Cerebellum (tissue), 4 donors: ENCODE measurements at places on chromosomes 16 and 17. TPM values are rescaled to one million over a fixed set of nuclear protein-coding genes. Genes with fewer than 3 reads are reported as not detected.

The HSPB9 gene
- 0.18 TPM for total RNA-seq

The FHOD1 gene
- 5.8 TPM for total RNA-seq

The GLIS2 gene
- total RNA-seq: 3.2 TPM

The PDILT gene
- not detected for total RNA-seq

The TBC1D3I gene
- total RNA-seq: not detected

The PLXDC1 gene
- 14.6 TPM for total RNA-seq

The OTOP3 gene
- not detected for total RNA-seq

The TK1 gene
- total RNA-seq: 9.6 TPM

The PMFBP1 gene
- 0.82 TPM for total RNA-seq

The ZNF646 gene
- total RNA-seq: 16.7 TPM

The FAM171A2 gene
- total RNA-seq: 29.8 TPM

The EMP2 gene
- total RNA-seq: 8.4 TPM

The TMEM235 gene
- total RNA-seq: 1.6 TPM

The CIAO2B gene
- total RNA-seq: 60.5 TPM

The CDH16 gene
- not detected for total RNA-seq

The NDUFAB1 gene
- 58.5 TPM for total RNA-seq

The WNT3 gene
- 12.3 TPM for total RNA-seq

The KRT31 gene
- not detected for total RNA-seq

The TEKT1 gene
- 3.2 TPM for total RNA-seq

The CYGB gene
- 5.6 TPM for total RNA-seq

The DDX52 gene
- 41.9 TPM for total RNA-seq

The MT3 gene
- 7.5 TPM for total RNA-seq
